ENCODE measurements at places on chromosomes 2 and 18. TPM values are rescaled to one million over a fixed set of nuclear protein-coding genes. Genes with fewer than 3 reads are reported as not detected.

Gene ZAP70
- polyA plus RNA-seq = 0.62 TPM

Gene DSG3
- 0.17 TPM for polyA plus RNA-seq

Gene TGFA
- 0.30 TPM for polyA plus RNA-seq

Gene HNRNPLL
- 25.8 TPM for polyA plus RNA-seq

Gene SATB2
- polyA plus RNA-seq = 5.8 TPM

Gene KCNE4
- polyA plus RNA-seq = 2.1 TPM

Gene TNFAIP6
- 1.3 TPM for polyA plus RNA-seq

Gene SSB
- 72.6 TPM for polyA plus RNA-seq

Gene RGPD4
- polyA plus RNA-seq = not detected

Gene XRCC5
- polyA plus RNA-seq = 58.4 TPM

Gene IL36G
- polyA plus RNA-seq = not detected

Gene KCNJ13
- not detected for polyA plus RNA-seq

Gene MROH2A
- polyA plus RNA-seq = not detected

Gene SCN3A
- polyA plus RNA-seq = 1.1 TPM

Gene MC2R
- 48.4 TPM for polyA plus RNA-seq

Gene MALL
- 5.8 TPM for polyA plus RNA-seq

Gene SP5
- polyA plus RNA-seq = 1.3 TPM

Gene ANKRD53
- 4.3 TPM for polyA plus RNA-seq

- no peak for DNase-seq
These were observed 26.6 kb upstream of the CATIP start for GRCh38 chr2:218329826-218330593.

GRCh38 chr18:72768681-72769229 lies 99.0 kb downstream of the NETO1 start:
- DNase-seq = no peak

DNA sequence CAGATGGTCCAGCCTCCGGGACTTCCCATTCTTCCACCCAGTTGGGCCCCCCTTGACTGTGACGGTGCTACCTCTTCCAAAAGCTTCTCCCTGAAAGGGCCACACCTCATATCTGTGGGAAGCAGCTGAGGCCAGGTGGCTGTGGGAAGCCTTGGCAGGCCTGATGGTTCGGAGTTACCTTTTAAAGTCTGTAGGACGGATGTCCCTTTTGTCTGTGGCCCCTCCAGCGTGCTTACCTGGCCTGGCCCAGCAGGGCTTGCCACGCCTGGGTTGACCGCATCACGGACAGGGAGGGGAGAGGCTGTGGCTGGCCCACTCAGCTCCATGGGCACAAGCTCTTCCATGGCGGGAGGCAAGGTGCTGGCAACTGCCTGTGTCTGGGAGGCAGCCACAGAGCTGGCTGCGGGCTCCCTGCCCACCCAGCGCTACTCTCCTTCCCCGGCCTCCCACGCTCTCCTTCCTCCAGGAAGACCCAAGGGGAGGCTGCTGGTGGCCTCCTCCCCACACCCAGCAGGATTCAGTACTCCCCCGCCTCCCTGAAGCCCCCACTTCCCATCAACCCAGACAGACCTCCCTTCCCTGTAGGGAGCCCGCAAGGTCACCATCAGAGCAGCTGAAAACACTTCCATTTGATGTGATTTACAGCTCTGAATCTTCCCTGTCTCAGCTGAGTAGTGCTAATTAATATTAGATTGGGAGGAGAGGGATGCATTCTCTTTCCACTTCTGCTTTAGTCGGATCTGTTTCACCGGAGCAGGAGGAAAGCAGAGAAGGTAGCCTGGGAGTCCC lies 52.8 kb downstream of the EDAR start:
- DNase-seq = no peak

- DNase-seq = no peak
These were observed 53.7 kb downstream of the GPD2 start for GRCh38 chr2:156489750-156490465.

DNA sequence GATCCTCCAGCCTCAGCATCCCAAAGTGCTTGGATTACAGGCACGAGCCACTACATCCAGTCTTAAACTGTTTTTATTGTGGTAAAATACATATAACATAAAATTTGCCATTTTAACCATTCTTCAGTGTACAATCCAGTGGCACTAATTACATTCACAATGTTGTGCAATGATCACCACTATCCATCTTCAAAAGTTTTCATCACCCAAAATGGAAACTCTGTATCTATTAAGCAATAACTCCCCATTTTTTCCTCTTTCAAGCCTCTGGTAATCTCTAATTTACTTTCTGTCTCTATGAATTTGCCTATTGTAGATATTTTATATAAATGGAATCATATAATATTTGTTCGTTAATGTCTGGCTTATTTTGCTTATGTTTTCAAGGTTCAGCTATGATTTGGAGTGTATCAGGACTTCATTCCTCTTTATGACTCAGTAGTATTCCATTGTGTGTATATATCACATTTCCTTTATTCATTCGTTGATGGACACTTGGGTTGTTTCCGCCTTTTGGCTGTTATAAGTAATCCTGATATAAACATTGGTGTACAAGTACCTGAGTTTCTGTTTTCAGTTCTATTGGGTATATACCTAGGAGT lies 71.8 kb downstream of the GFPT1 start:
- DNase-seq = no peak

DNA sequence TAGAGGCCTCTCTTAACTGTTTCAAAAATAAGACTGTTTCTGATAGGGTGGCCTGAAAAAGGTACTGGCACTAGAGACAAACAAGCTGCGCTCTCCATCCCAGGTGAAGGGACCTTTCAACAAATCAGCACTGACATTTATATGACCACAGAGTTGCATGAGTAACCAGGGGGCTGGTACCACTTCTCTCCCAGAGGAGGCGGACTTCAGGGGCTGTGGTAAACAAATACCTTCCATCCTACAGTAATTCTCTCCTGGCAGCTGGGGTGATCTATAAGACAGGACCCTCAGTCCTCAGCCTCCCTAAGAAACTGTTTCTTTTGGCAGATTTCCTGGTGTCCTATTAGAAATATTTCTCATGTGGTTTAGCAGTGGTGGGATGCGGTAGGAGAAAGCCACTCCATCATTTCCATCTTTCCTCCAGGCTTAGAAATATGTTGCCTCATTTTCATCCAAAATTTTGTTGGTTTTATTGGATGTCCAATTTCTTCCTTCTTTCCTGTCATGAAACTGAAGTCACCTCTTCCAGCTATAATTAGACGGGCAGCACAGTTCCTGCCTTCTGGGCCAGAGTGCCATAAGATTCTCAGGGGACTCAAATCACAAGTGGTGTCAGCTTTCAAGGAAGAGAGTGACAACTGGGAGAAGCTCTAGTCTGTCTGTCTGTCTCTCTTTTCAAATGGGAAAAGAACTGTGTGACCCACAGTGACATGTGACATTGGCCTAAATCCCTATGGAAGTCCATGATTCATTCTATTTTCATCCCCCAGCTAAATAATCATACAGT lies 96.4 kb downstream of the CYRIA start:
- no peak for DNase-seq

DNA sequence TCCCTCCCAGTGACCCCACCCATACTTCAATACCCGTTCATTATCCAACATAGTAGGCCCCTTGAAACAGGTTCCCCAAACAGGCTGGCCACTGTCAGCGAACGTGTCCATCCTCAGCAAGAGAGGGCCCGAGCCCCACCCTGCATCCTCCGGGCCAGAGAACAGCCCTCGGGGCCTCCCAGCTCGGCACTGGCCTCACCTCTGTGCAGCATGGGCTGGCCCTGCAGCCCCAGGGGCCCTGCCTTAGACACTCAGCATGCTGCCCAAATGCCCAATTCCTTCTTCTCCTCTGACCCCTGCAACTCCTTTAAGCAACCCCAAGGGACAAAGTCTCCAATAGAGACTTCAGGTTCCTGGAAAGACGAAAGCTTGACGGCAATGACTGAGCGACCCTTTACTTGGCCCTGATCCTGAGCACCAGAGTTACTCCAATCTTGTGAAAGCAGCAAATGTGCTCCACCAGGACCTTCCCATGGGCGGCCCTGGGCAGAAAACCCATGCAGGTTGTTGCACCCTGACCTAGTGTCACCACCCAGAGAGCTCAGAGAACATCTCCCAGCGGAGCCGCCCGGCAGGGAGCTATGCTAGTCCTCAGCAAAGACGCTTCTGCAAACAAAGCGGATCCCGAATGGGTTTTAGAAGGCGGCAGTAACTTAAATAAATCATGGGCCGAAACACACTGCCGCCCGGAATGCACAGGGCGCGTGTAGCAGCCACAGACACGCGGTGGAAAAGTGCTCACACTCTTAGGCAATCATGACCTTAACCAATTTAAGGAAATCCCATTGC lies 782 bp downstream of the COL6A3 start:
- DNase-seq = no peak

DNA sequence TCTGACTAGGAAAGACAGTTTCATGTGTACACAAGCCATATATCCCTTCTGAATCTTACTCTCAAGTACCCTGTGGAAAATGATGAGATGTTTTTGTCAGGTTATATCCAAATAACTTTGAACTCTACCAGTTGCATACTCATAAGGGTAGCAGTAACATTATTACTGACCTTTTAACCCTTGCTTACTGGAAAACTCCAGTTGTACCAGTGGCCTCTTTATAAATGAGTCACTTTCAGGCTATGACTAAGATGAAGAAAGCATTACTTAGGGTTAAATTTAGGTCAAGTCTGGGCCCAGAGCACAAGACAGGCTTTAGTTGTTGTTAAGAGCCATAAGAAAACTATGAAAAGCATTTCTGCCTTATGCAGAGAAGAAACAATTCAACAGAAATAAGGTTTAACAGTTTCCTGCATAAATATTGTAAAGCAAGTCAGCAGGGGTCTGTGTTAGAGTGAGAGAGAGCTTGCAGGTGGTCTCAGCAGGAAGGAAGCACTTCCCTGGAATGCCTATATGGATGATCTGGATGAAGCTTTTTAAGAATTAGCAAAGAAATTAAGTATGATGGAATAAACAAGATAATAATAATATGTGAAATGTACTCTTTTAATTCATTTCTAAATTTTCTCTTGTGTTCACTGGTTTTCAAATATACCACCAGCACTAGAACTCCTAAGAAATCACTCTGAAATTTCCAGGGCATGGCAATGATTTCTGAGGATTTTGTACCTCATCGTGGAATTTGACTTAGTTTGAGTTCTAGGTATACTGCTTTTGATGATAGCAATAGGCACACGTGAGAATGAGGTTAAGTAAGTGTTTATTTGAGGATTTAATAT lies 126.6 kb downstream of the UBE2E3 start:
- no peak for DNase-seq

GRCh38 chr18:32355896-32356295 lies 114.8 kb downstream of the GAREM1 start:
- no peak for DNase-seq

DNA sequence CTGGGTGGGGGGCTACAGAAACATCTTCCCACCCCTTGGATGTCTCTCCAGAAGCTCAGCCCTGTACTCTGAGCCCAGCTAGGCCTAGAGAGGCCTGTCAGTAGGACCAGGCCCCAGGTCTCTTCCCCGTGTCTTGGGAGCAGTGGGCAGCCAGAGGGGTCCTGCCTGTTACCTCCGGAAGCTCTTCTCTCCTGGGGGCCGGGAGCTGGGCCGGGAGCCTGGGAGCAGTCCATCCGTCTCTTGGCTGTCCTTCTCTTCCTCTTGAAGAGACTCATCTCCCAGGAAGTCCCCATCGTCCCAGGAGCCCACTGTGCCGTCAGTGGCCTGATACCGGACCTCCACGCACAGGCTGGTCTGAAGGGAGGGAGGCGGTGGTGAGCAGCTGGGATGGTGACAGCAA lies 38.3 kb upstream of the OTOF start:
- DNase-seq = no peak

DNA sequence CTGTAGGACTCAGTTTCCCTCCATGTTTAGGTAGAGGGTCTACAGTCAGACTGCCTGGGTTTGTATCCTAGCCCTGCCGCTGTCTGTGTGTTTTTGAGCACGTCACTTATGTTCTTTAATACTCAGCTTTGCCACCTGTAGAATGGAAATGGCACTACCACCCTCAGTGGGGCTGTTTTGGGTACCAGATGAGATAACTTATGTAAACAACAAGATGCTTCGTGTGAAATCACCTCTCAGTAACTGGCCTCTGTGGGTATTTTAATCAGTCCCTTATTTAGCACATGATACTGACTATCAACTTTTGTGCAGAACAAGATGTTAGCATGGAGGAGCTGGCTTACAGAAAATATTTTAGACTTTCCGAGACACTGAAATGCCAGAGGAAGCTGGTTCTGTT lies 296.0 kb downstream of the LRRTM1 start:
- DNase-seq = no peak

- no peak for DNase-seq
These were observed 31.9 kb downstream of the SPAG16 start for GRCh38 chr2:213316001-213316735.

- no peak for DNase-seq
These were observed 97.3 kb downstream of the CDCA7 start for GRCh38 chr2:173451941-173452340.

DNA sequence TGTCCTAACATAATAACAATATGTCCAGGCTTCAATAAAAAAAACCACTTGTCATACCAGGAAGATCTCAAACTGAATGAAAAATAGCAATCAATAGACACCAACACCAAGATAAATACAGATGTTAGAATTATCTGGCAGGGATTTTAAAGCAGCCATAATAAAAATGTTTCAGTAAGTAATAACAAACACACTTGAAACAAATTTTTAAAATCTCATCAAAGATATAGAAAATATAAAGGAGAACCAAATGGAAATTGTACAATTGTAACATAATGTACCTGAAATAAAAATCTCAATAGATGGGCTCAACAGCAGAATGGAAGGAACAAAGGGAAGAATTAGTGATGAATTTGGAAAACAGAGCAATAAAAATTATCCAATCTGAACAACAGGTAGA lies 128.1 kb downstream of the LYPD6 start:
- no peak for DNase-seq

- DNase-seq = no peak
These were observed 93.3 kb upstream of the ALKAL2 start for GRCh38 chr2:381181-381580.
